ENCODE measurements at places on chromosomes 4 and X.

DNA sequence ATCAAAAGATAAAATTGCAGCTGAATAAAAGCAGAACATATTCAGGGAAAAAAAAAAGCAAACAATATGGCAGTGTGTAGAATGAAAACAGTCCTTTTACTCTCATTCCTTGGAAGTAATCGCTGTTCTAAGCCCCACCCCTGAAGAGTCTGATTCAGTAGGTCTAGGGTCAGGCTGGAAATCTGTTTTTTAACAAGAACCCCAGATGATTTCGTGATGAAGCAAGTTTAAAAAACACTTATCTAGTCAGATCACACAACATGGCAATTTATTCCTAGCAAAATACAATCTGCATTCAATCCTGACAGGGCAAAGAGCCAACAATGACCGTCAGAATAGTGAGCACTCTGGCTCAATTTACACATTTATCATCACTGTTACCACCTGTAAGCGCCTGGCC is 16.1 kb downstream of the FAM120C start:
- no peak for DNase-seq

DNA sequence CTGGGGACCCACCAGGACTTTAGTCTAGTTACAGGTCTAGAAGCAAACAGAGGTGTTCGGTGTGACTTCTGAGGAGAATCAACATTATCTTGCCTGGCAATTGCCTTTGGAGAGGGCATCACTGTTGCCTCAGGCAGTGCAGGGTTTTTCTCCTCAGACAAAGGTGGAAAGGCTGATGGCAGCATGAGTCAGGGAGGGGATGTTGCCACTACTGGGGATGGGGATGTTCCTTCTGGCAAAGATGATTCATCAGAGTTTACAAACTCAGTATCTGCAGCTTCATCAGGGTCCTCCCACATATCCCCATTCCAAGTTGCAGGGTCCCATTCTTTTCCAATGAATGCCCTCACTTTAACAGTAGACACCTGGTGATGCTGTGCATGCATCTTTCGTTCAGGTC is 91.3 kb upstream of the GALNTL6 start:
- no peak for DNase-seq

- DNase-seq = no peak
Measured at GRCh38 chr4:140884431-140885058, 128.4 kb upstream of the TBC1D9 start.

DNA sequence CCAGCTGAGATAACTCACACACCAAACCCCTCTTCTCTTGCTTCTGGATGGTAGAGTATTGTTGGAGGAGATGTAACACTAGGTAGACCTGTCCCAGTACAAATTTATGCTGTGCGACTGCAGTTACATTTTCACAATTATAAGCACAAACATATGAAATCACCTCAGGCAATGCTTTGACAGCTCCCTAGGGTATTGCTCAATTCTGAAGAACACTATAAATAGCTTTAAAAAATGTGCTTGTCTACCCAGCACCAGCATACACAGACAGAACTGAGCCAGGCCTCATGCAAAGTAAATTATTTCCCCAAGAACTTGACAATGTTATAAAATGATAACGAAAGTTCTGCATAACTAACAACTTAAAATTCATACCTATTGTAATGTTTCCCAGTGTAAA is 1999.1 kb upstream of the ADGRL3 start:
- DNase-seq = no peak
